ENCODE measurements at places on chromosomes 6 and 20.

- no peak for DNase-seq
Measured at GRCh38 chr6:162063666-162064065, 663.9 kb downstream of the PRKN start.

DNA sequence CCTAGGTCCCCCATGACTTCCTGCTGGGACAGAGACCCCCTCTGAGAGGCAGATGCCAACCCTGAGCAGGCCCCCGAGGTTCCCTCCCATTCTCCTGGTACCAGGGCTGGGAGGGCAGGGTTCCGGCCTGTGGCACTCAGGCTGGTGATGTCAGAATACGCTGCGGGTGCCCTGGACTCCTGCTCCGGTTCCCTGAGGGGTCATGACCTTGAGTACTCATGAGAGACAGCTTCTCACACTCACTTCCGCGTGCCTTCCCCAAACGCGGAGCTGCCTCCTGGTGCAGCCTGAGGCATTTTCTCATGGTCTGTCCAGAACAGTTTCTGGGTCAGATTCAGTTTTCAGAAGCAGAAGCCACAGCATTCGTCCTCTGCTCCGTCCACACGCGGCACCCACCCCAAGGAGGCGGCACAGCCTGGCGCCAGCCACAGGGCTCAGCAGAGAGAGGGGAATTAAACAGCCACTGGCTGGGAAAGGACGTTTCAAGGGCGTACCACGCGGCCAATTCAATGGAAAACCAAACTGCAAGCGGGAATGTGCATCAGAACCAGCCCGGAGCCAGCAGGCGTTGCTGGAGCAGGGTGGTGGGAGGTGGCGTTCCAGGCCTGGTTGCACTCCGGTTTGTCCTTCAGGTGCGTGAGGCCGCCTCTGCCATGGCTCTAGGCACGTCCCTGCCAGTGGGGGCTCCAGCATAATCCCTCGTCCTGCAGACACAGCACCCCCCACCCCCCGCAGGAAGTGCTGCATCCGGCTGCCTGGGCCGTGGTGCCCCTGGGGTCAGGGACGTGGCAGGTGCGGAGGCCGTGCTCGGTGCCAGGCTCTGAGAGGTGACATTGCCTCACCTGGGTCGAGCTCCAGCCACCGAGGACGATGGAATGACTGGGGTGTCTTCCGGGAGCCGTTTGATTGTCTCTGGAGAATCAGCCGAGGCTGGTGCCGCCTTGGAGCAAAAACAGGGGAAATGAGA lies 58.3 kb upstream of the BHLHE23 start:
- DNase-seq, result no peak

DNA sequence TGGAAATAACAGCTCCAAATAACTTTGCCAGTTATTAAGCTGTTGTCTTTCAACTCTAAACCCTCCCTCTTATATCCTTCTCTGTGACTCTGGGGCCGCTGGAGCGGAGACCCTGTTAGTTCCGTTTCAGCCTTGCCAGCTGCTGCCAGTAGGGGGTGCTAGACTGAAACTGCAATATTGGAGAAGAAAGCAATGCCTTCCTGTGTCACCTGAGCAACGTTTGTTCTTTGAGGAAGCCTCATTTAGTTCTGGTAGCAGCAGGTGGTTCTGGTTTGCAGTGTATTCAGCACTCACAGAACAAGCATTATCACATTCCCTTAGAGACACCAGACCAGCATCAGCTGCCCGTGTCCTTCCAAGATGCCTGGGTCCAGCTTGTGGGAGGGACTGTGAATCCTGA lies 22.9 kb upstream of the JAG1 start:
- peak; percentile 36 for DNase-seq

- DNase-seq, result no peak
Measured at GRCh38 chr20:60967431-60968316, 284.4 kb upstream of the CDH4 start.

DNA sequence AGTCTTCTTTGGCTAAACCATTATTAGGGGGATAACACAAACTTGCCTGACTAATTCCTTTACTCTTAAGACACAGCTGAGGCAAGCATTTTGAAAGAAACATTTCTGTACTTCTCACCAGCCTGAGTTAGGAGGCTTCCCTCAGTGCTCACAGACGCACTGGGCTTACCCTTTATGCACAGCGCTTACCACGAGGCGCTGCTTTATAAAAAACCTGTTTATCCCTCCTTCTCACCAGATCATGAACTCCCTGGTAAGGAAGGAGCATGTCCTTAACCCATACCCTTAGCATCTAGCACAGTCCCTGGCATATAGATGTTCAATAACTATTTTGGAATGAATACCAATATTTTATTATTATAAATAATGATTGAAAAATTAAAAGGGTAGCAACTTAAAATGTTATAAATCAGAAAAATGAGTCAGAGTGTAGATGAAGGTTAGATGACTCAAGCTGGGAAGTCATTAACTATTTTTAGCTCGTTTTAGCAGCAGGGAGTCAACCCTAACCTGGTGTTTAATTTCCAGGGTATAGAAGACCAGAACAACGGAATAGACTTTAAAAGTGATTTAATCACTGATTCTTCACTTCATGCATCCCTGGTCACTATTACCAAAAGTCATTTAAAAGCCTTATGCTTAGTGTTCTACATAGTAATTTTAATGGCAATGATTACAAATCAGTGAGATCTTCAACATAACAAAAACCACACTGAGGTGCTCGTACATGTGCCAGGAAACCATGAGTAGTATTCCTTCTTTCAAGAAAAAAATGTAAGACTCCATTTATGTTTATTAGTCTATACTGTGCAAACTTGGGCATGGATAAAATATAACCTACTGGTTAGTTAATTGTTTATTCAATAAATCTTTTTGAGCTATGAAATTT lies 4.1 kb upstream of the TPD52L1 start:
- DNase-seq, result no peak

GRCh38 chr6:91539456-91539855 lies 952.6 kb upstream of the MAP3K7 start:
- no peak for DNase-seq

DNA sequence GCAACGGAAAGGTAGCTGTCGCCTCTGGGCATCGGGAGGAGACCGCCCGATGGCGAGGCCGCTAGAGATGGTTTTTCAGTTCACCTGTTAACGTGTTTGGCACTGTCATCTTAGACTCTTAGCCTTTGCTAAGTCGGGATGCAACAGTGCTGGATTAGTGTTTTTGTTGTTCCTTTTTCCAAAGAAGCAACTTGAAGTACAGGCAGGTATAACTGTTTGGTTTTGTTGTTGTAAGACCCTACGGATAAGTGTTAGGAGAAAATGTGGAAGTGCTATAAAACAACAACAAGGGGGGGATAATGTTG lies 723 bp downstream of the MANEA start:
- DNase-seq, result peak; percentile 13

DNA sequence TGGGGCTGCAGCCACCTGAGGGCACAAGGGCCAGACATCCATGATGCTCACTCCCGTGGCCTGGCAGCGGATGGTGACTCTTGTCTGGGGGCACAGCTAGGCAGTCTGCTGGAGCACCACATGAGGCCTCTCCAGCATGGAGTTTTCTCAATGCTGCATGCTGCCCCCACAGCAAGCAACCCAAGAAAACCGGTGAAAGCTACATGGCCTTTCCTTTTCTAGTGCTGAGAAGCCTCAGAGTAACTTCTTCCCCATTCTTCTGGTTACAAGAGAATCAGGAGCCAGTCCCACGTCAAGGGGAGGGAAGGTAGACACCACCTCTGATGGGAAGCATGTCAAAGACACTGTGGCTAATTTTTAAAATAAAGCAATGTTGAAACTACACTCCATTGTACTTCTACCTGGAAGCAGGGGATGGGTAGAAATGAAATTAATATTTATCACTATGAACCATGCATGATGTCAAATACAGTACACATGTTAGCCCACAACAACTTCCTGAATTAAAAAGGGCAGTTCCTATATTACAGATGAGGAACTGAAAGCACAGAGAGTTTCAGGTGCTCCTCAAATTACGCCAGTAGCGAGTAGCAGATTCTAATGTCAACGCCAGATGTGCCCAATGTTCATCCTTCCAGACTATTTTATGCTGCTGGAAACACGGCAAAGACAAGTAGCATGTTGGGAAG lies 101.5 kb downstream of the LAMP5 start:
- DNase-seq, result no peak

GRCh38 chr6:72825315-72825911 lies 203.5 kb downstream of the KCNQ5 start:
- DNase-seq, result no peak

- no peak for DNase-seq
Measured at GRCh38 chr6:32222333-32223230, 1.3 kb downstream of the NOTCH4 start.

DNA sequence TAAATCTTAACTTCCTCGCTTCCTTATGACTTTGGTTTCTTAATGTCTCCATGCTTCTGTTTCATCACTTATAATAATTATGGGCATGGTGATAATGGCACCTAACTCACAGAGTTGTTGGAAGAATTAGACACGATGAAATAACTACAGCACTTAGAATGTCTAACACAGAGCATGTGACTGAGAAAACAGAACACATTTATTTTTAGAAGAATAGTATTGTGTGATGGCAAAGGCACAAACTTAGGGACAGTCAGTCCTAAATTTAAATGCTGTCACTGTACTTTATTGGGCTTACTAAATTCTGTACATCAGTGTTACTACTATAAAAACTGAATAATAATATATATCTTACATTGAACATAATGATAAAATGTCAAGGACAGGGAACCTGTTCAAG lies 391.1 kb upstream of the JAG1 start:
- no peak for DNase-seq

DNA sequence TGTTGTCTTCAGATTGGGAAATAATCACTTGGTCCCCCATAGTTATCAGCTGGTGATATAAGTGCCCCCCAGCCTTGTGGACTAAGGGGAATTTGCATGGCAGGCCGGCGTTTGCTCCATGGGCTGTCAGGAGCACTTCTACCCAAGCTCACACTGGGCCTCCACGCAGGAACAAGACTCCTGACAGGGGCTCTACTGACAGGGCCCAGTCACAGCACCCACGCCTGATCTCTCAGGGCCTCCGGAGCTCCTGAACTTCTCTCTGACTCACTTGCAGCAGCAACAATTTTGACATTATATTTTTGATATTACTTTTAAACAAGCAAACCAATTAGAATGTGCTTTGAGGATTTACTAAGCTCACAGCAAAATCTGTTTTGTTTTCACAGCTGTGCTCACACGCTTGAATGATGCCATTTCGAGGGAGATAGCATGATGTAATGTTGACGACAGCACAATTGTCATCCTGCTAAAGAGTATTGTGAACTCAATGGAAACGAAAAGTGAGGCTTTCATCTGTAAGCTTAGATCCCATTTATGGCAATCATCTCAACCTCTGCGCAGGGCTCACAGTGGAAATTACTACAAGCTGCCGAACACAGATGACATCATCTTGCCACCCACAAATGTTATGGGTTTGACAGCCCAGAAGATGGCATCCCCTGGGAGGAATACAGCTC lies 28.7 kb upstream of the TXNDC5 start:
- no peak for DNase-seq

DNA sequence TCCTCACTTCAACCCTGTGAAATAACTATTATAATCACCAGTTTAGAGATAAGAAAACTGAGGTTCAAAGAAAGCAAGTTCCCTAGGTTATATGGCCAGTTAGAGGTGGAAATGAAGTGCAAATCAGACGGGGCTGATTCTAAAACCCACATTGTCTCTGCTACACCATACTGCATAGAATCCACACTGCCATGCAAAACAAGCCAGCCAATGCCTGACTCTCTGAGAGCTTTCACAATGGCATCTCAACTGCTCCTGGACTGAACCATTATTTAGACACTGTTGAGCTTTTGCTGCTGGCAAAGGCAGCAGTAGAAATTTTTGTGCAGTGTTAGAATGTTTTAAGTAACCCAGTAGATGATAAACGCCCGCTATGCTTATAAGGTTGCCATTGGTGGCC lies 195.2 kb upstream of the CNR1 start:
- no peak for DNase-seq

- no peak for DNase-seq
Measured at GRCh38 chr6:31143148-31143547, 4.3 kb upstream of the PSORS1C2 start.

DNA sequence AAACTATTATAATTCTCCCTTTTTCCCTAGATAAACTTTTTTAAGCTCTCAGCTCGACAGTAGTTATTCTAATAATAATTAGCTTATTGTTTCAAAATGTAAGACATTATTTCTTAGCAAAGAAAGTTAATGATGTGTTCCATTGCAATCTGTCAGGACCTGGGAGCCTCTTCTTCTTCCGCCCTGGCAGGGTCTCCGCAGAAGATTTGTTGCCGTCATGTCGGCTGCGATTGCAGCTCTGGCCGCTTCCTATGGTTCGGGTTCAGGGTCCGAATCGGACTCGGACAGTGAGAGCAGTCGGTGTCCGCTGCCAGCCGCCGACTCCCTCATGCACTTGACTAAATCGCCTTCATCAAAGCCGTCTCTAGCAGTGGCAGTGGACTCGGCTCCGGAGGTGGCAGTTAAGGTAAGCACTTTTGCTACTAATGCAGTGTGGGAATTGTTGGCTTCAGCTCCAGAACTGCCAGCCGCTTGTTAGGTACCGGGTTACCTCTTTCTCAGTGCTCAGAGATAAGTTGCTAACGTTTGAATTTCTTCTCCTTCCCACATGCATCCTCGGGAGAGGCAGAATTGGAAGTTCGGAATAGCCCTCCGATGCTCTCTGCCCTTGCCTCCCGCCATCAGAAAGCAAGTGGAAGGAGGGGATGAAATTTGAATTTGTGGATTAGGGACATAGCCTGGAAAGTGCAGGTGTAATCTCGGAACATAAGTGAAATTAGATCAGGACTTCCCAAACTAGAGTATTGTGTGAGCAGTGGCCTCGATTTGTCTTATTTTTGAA lies at the start of gene CDC40:
CDC40 (plus strand) TSS at position 200 of the 781 bp plus-strand sequence; CDS start at position 218, 18 bp downstream.
- DNase-seq, result no peak

- DNase-seq, result no peak
Measured at GRCh38 chr6:135826236-135826804, 25.2 kb upstream of the PDE7B start.

DNA sequence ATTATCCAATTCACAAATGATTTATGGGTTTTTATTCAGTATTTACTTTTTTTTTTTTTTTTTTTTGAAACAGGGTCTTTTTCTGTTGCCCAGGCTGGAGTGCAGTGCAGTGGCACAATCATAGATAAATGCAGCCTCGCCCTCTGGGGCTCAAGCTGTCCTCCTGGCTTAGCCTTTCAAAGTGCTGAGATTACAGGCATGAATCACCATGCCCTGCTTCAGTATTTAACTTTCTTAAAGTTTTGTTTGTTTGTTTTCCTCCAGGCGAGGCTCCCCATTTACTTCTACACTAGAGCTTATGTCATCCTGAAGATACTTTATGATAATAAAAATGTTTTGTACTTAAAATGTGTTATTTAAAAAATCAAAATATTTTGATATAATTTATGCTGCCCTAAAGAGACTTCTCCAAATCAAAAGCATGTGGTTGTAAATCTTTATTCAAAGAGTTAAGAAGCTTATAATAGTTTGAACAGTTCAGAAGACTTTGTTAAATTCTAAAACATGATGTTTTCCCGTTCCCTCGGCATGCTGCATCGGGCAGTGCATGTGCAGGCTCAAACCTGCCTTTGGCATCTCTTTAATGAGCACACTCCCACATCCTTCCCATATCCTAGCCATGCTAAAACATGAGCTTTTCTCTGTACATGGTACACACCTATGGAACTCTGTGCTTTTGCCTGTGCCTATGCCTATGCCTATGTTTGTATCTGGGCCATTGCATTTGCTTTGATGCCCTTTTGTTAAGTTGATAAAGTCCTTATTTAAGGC lies 11.0 kb downstream of the SMPDL3A start:
- no peak for DNase-seq

- DNase-seq, result peak; percentile 53
Measured at GRCh38 chr6:25889877-25890853, 16.1 kb upstream of the SLC17A3 start.

Data from hematopoietic multipotent progenitor cell treated with erythropoietin and hydrocortisone succinate and interleukin-3 and kit ligand, for 8 days (in vitro differentiated cells).